ENCODE measurements at places on chromosomes 2 and 18.

- DNase-seq, result peak; percentile 25
Observed at GRCh38 chr18:7727361-7728076, 160.4 kb downstream of the PTPRM start.

GRCh38 chr2:224838335-224838734 lies 122.2 kb upstream of the CCDC195 start:
- no peak for DNase-seq

- no peak for DNase-seq
Observed at GRCh38 chr18:32032609-32033008, 14.0 kb downstream of the RNF125 start.

DNA sequence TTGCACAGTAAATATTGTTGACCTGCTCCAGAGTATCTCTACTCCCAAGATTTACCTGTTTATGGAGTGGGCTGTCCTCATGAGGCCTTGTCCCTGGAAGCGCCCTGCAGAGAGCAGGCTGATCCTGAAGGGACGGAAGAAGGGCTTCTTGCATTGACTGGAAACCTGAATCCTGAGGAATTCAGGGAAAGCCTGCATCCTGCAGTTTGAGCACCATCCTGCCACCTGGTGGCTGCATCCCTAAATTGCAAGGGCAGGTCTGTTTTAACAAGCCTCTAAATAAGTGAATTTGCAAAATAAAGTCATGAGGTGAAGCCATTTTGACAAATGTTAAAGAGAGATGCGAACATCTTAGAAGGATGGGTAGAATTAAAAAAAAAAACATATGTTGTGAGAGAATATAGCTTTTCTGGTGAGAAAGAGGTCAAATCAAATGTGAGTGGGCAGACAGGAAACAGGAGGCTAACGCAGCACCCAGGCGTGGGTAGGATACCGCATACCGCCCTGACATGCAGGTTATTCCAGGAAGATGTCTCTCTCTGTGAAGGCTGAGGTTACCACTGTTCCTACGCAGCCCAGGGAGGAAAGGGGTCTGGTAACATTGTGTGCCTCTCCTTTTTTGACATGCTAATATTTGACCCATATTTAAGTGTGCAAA lies 754.9 kb downstream of the RNF144A start:
- peak; percentile 42 for DNase-seq

- no peak for DNase-seq
Observed at GRCh38 chr2:191170773-191171172, 20.0 kb upstream of the STAT4 start.

All from NCI-H524 (cell line).